Astrocyte (in vitro differentiated cells and primary cell): ENCODE measurements at places on chromosomes 5 and 9. TPM values are rescaled to one million over a fixed set of nuclear protein-coding genes. Genes with fewer than 3 reads are reported as not detected.

The CCL28 gene
- total RNA-seq, result 0.16 TPM in 1 of 2 replicates, not detected in the other

The EQTN gene
- total RNA-seq, result not detected in 2 replicates

DNA sequence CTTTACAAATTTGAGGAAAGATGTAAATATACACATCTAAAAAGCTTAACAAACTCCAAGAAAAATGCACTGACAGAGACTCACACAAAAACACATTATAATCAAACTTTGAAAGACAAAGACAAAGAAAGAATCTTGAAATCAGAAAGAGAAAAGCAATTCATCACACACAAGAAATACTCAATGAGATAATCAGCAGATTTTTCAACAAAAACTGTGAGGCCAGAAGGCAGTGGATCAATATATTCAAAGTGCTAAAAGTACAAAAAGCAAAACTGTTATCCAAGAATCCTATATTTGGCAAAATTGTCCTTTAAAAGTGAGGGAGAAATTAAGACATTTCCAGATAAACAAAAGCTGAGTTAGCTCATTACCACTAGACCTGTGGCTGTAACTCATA lies 6.1 kb downstream of the TPD52L3 start:
- no peak for DNase-seq

DNA sequence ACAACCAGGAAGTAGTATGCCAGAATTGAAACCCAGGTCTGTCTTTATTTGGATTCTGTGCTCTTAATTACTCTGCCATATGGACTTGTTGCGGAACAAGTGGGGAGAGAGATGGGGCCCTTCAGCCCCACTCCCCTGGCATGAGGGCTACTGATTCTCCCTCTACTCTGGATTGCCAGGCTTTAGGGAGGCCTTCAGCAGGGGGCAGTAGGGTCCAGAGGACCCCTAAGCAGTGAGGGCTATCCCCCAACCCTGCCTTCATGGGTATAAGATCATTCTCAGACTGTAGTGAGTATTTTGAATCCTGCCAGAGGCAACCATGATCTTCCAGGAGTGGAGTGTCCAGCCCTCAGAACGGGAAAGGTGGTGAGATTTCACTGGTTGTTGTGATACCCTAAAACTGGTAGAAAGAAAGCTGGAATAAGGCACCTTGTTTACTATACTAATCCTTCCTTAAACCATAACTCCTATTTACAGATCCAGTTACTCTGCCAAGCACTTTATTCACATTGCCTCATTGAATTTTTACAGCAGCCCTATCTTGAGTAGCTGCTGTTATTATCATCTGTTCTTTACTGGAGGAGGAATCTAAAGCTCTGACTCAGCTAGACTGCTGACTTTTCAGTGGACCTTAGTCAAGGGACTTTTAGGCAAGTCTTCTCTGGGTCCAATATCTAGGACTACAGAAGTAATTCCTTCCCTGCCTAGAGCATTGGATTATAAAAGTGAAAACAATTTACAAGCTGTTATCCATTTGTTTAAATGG lies 31.3 kb upstream of the LARP1 start:
- DNase-seq, result peak; percentile 52

GRCh38 chr9:108755979-108756378 lies 99.8 kb downstream of the ACTL7B start:
- no peak for DNase-seq

- no peak for DNase-seq
Measured at GRCh38 chr5:94830520-94830919, 212.1 kb downstream of the SLF1 start.
